ENCODE measurements at places on chromosomes 4 and X.

GRCh38 chr4:158090323-158090722 is 82.5 kb downstream of the GASK1B start:
- peak; percentile 8 for DNase-seq

DNA sequence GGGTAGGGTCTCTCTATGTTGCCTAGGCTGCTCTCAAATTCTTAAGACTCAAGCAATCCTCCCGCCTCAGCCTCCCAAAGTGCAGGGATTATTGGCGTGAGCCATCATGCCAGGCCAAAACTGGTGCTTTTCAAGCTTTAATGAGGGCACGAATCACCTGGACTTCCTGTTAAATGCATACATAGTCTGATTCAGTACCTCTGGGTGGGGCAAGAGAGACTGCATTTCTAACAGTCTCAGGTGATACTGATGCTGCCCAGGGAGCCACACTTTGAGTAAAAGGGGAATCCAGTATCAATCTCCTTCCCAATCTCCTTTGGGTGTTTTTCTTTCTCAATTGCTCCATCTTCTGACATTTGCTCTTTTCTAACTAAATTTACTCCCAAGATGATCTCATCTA is 96.5 kb downstream of the SH3RF1 start:
- no peak for DNase-seq

DNA sequence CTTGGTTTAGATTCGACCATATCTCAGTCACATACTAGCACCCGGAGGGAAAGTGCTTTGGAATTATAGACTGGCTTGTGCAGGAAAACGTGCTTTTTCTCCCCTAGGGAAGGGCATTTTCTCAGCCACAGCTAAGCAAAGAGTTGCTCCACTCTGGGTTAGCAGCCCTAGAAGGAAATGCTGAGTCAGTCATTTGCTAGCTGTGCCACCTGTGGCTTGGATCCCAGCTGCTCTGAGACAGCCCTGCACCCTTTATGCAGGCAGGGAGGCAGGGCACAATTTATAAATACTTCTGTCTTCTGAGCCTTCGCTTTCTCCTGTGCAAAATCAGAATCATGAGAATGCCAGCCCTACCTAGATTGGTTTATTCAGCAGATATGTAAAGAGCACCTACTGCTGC is 1.3 kb upstream of the USP51 start:
- DNase-seq = no peak

DNA sequence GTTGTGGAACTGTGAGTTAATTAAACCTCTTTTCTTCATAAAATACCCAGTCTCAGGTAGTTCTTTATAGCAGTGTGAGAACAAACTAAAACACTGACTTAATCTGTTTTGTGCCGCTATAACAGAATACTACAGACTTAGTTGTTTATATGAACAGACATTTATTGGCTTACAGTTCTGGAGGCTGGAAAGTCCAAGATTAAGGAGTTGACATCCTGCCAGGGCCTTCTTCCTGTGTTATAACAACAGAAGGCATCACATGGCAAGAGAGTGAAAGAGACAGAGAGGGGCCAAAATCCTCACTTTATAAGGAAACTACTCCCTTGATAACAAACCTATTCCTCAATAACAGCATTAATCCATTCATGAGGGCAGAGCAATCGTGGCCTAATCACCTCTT is 42.5 kb upstream of the KCNIP4 start:
- DNase-seq = no peak

DNA sequence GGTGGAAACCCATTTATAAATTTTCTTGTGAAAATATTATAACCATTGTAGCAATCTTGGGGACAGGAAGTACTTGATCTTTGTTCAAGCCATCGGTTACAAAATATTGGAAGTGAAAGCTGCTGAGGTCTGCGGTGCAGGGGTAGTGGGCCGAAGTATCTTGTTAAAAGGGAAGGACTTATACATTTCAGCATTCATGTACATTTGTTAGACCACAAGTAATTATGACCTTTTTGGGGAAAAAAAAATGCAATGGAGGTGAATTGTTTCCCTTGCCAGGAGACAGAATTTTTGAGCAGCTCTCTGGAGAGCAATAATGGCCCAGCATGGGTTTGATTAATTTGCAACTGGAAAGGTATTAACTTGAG is 121.3 kb downstream of the EGF start:
- DNase-seq = no peak

All from fibroblast of skin of right quadriceps (primary cell).